ENCODE measurements at places on chromosomes 2 and 18.
A peak's percentile ranks its signal among the peaks of the same experiment; 100 is the strongest.

DNA sequence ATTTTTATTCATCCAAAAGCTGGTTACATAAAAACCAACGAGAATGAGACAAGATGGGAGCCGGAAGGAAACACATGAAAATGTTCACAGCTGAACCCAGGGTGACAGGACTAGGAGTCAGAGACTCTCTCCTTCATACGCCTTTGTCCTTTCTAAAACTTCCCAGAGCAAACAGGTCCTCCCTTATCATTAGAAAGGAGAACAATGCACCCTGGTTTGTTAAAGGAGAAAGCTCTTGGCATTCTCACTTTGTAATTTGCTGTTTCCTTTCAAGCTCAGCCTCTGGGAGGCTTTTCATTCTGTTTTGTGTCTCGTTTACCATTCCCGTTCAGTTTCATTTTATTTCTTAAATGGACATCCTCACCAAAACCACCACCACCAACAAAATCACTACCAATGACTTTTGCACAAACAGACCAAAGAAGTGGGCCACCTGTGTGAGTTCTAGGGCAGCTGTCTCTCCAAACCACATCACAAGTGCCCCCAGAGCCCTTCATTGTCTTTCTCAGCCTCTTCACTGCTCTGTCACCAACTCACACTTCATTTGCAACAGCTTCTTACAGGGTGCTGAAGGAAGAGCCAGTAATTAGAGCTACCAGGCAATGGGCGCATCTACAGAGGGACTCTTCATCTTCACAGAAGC, 105.3 kb downstream of the HDAC4 start:
- DNase-seq: no peak

DNA sequence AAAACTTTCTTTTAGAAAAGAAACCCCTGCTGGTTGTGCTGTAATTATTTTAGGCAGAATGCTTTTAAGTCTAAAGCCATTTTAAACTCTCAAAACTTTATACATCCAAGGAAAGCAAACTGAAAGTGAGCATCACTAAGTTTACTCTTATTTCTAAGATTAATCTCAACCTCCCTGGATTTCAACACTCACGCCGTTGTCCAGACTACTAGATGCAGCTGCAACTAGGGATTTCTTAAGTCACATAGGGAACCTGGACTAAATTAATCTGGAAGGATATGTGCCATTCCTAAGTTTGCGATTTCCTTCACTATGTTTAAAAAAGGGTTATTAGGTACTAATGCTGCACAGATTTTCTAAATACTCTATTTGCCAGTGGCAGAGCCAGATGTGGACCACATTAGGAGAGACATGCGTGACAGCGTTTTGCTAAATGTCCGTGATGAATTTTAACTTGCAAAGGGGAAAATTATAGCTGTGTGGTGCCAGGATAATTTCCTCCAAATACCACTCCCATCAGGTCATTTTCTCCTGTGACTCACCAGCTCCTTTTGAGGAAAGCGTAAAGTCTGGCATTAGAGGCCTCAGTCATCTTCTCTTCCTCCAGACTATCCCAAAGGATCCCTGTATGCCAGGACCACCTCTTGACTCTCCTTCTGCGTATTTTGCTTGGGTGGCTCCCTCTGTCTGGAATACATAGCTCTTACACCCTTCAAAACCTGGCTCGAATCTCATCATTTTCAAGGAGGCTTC, 143.7 kb downstream of the ATL2 start:
- no peak for DNase-seq

GRCh38 chr2:43389581-43390466, 163.4 kb upstream of the ZFP36L2 start:
- no peak for DNase-seq

DNA sequence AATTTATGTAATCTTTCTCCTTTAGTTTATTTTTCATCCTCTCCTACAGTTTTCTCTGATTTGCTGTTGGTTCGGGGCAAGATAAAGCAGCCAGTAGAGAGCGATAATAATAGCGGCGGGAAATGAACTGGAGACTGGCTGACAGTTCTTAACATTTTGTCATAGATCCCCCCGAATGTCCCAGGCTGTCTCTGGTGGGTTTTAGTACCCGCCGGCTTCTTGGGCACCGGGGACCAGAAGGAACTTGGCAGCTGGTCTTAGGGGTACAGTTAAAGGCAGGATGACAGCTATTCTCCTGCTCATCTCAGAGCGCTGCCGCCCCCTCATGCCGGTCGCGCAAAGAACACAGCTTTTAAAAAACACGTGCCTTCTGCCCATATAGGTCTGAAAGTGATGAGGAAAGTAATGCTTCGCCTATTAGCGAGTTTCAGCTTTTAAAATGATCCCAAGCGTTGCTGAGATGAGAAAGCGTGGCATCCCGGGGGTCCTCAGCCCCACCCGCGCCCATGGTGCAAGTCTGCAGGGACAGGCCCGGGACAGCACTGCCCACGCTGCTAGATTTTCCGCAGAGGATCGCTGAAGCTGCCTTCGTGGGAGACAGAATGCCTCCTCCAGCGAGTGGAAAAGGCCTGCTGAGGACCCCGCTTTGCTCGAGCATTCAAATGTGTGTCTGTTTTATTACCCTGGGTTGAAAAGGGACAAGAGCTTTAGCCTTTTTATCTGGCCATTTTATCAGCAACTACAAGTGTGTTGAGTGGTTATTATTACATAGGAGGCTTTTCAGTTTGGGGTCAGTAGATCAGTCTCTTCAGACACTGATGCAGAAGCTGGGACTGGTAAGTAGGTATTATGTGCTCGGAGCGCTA, 3.8 kb downstream of the ONECUT2 start:
- peak; percentile 30 for DNase-seq

- DNase-seq: no peak
These were observed 65.3 kb downstream of the MEMO1 start for GRCh38 chr2:31945572-31945935.

GRCh38 chr2:16568998-16569784, 96.4 kb downstream of the CYRIA start:
- no peak for DNase-seq

- no peak for DNase-seq
These were observed 215.9 kb downstream of the IRS1 start for GRCh38 chr2:226583715-226584114.

GRCh38 chr2:115443539-115444185, 1001.2 kb downstream of the DPP10 start:
- no peak for DNase-seq

GRCh38 chr2:156339865-156340264, 7.3 kb upstream of the NR4A2 start:
- DNase-seq: no peak

DNA sequence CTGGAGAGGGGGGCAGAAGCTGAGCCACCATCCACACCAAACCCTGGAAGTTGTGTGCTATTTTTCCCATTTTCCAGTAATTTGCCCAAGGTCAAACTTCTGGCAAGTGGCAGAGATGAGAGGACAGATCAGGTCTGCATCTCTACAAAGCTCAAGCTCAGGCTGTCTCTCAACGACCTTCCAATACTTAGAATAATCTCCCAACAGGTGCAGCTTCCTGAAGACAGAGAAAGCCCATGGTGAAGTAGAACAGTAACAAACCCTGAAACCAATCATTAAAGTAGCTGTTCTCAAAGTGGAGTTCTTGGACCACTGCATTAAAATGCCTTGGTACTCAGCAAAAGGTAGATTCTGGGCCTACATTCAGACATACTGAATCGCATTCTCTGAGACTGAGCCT, 37.6 kb downstream of the TMEM131 start:
- no peak for DNase-seq

DNA sequence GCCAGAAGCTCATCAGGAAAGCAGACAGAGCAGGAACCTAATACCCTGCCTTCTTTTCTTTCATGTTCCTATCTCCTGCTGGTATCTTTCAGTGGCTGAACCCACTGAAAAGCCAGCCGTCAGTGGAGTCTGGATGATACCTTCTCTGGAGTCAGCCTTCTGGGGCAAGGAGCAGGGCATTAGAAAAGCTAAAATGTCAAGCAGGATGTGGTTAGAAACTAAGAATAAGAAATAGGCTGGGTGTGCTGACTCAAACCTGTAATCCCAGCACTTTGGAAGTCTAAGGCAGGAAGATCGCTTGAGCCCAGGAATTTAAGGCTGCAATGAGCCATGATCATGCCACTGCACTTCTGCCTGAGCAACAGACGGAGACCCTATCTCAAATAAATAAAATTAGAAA, 642.0 kb upstream of the FSHR start:
- DNase-seq: no peak

DNA sequence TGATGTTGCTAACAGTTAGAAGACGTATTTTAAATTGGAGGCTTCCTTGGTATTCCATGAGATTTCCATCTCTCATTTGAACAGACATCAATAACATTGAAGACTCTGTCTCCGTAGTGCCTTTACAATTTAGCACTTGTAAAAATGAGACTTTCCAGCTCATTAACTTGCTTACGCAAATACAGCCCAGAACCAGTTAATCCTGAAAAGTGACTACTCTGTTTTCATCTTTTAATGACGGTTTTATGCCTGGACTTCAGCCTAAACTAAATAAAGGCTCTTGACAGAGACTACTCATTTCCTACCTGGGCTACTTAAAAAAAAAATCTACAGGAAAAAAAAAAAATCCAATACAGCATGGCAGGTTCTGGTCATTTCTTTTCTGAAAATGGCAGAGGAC, 148.6 kb downstream of the LRATD1 start:
- peak; percentile 89 for DNase-seq

GRCh38 chr2:236816197-236817170, 246.9 kb downstream of the ACKR3 start:
- no peak for DNase-seq

- peak; percentile 91 for DNase-seq
These were observed 638.0 kb downstream of the RNF144A start for GRCh38 chr2:7555260-7555659.

GRCh38 chr2:37711831-37712230, 40.4 kb upstream of the CDC42EP3 start:
- DNase-seq: no peak

GRCh38 chr2:150911766-150912280, 349.8 kb downstream of the RBM43 start:
- no peak for DNase-seq

GRCh38 chr18:8835521-8835953, 130.2 kb downstream of the MTCL1 start:
- DNase-seq: no peak

- DNase-seq: no peak
These were observed 101.7 kb downstream of the GPR39 start for GRCh38 chr2:132518302-132518701.

GRCh38 chr2:128394007-128394730, 75.5 kb upstream of the HS6ST1 start:
- DNase-seq: no peak

- no peak for DNase-seq
These were observed 1.4 kb downstream of the ZBTB14 start for GRCh38 chr18:5294113-5294456.

GRCh38 chr2:240983361-240983995, 14.9 kb upstream of the SNED1 start:
- DNase-seq: peak; percentile 30

DNA sequence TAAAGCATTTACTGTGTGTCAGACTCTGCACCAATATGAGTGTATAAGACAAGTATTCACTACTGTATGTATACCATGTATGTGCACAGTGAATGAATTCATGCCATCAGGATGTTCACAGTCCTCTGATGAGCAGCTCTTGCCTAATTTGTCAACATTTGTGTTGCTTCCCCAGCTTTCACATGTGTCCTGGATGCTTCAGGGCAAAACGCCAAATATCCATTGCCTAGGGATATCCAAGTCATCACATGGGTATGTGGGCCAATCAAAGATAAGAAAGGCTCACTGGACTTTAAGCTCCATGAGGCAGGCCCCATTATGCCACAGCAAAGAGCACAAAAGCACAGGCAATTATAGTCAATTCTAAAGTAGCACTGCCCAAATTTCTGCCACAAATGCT, 134.2 kb upstream of the CHAC2 start:
- DNase-seq: no peak

- no peak for DNase-seq
These were observed 141.6 kb downstream of the WDPCP start for GRCh38 chr2:63446658-63447057.

DNA sequence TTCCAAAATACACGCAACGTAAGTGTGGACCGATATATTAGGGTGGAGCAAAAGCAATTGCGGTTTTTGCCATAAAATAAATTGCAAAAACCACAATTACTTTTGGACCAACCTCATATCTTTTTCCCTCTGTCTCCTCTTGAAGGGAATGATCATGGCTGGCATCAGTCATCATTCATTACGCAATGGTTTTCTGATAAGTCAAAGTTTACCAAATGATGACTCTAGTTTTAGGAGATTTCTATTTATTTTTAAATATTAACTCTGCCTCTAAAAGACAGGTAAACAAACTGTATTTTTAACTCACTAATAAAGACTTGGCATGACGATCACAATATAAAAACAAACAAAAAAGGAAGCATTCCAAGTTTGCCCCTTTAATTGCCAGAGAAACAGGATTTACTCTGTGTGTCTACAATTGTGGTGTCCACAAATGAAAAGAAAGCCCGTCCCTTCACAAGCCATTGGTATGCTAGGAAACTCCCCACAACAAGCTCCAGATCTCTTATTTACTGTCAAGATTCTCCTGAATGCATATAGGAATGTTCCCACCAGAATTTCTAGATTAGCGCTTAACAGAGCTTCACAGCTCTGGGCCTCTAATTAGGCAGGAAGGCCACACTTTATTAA, 61.3 kb downstream of the IRS1 start:
- no peak for DNase-seq

GRCh38 chr18:28382215-28382879, 205.4 kb upstream of the CDH2 start:
- DNase-seq: no peak

All from NCI-H748 treated with DMSO at 0.1 percent for 48 hours (cell line).